ENCODE measurements at places on chromosomes 1 and 21.
A peak's percentile ranks its signal among the peaks of the same experiment; 100 is the strongest.

- DNase-seq, result no peak
Observed at GRCh38 chr1:221911714-221912113, 169.8 kb upstream of the DUSP10 start.

- DNase-seq, result no peak
Observed at GRCh38 chr1:187630653-187631380, 802.1 kb downstream of the PLA2G4A start.

GRCh38 chr1:45299981-45300668 lies 26.6 kb upstream of the HPDL start:
- DNase-seq, result peak; percentile 68

- no peak for DNase-seq
Observed at GRCh38 chr1:176976225-176976624, 188.3 kb downstream of the ASTN1 start.

- no peak for DNase-seq
Observed at GRCh38 chr1:61322008-61322744, 239.8 kb downstream of the NFIA start.

GRCh38 chr1:247471445-247472016 lies 13.6 kb upstream of the OR2B11 start:
- no peak for DNase-seq

DNA sequence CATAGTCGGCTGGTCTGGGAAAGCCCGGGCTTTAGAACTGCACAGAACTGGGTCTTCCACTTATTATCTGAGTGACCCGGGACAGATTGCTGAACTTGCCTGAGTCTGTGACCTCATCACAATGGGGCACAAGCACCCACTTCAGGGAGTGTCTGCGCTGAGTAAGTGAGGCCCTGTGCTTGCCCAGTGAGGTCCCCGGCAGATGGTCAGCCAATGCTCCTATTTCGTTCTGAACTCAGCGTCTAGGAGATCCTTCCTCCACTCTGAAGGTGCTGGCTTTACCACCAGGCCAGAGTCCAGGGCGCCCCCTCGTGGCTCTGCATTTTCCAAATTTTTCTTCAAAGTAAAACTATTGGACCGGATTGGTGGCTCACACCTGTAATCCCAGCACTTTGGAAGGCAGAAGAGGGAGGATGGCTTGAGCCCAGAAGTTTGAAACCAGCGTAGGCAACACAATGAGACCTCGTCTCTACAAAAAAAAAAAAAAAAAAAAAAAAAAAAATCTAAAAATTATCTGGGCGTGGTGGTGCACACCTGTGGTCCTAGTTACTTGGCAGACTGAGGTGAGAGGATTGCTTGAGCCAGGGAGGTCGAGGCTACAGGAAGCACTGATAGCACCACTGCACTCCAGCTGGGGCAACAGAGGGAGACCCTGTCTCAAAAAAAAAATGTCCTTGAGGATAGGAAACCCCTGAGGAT lies 61.7 kb downstream of the FCRL5 start:
- peak; percentile 55 for DNase-seq

DNA sequence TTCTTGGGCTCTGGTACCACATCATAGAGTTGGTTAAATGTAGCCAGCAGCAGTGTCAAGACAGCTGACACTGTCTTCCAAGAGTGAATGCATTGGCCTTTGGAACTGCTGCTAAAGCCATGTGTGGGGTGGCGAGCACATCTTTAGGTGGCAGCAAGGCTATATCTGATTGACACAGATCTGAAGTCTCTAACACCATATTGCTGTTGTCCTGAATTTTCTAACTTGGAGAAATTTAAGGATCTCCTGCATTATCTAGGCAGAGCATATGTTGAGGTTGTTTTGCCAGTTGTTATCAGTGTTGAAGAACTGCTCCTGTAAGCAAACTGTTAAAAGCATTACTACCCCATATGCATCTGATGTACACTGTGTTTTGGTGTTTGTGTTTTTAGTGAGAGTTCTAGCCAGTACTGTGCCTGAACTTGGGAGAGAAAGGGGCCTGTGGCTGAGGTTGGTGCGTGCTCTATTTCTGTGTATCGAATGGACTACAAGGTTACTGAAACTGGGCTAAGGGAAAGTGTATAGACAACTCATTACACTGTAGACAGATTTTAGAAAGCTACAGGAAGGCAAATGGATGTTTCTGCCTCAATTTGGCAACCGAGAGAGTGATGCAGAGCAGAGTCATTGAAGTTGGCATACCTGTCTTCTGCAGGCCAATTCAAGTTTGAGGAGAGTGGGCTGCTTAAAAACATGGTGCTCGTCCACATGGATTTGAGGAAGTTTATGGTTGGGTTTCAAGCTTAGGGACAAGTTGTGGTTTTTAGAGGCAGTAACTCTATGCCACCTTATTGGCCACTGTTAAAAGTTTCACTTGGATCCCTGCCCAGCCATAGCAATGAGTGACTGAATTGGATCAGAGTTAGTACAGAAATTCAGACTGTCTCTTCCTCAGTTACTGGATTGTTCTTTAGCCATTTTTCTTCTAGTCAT lies 16.9 kb downstream of the DYRK3 start:
- DNase-seq, result no peak

Measured in fibroblast of skin of right biceps (primary cell).